Activated gamma-delta T cell (primary cell): ENCODE measurements at places on chromosomes 2 and 18.

GRCh38 chr2:105384861-105385260 lies 14.0 kb downstream of the FHL2 start:
- no peak for DNase-seq

- DNase-seq = no peak
Observed at GRCh38 chr2:156116113-156116512, 216.4 kb downstream of the NR4A2 start.

DNA sequence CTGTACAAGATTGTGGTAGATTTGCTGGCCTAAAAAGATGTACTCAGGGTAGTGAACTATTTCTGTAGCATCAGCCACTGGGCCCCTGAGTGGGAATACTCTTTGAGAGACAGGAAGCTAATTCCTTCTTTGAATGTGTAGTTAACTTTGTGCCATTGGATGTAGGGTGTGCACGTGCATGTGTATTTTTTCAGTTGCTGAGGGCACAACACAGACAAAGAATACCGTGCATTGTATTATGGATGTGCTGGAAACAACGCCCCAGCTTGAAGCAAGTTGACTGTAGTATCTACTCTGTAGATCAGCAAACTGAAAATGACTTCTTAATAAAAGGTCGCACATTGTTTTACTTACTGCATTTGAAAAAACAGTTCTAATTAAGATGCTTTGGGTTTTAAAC lies 14.1 kb downstream of the CRIM1 start:
- no peak for DNase-seq

GRCh38 chr2:174438146-174438886 lies 42.8 kb downstream of the SCRN3 start:
- no peak for DNase-seq

GRCh38 chr2:145359561-145359960 lies 839.6 kb upstream of the ZEB2 start:
- DNase-seq = no peak

DNA sequence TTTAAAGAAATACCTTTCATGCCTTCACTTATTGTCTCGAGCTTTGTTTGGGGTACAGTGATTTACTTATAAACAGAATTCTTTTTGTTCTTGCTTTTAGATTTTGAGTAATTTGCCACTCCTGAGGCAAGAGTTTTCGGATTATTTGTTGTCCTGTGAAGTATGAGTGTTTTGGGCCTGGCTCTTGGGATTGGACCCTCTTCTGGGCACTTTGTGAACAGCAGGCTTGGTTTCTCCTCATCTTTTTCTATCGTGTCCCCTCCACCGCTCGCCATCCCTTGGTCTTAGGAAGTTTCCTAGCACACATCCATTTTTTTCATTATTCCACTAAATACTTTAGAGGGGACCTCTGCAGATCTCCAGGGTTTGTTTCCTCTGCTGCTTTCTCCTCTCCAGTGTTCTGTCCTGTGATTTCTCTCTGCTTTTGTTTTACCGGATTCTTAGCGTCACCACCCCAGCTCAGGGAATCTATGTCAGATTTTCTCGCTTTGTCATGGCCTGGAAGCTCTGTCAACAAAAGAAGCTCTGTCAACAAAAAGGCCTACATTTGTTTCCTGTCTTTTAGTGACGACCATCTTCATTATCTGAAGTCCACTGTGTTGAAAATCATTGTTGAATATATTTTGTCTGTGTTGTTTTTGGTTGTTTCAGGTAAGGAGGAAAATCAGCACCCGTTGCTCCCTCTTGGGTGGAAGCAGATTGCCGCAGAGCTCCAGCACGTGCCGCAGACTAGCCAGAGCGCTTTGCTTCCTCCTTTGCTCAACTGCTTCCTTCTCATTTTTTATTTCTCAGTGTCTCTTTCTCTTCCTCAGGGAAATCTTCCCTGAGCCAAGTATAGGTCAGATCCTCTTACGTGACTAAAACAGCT lies 27.8 kb downstream of the ANKRD62 start:
- DNase-seq = no peak

DNA sequence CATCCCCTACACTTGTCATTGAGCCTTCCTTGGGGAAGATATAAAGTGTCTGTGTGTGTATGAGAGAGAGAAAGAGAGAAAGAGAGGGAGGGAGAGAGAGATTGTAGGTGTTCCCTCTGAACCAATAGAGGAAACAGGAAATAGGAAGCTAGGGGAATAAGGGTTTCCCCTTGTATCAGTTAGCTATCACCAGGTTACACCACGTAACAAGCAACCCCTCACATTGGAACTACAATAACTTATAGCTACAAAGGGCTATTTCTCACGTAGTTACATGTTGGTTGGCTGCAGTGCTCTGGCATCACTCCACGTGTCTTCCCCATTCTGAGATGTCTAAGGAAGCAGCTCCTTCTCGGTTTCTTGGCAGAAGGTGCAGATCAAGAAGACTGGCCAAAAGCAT lies 41.0 kb upstream of the ARL4C start:
- DNase-seq = no peak

DNA sequence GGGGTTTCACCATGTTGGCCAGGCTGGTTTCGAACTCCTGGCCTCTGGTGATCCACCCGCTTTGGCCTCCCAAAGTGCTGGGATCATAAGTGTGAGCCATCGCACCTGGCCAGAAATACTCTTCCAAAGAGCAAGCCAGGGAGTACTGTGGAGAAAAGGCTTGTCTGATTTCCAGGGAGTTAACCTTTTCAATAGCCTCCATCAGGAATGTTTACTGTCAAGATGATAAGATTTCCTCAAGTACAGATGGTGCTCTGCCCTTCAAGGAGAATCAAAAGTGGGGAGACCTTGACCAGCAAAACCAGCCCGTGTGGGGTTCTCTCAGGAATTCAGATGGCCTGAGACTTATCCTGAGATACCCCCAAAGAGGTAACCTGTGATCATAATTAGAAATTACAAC lies 237.2 kb downstream of the PRKCE start:
- no peak for DNase-seq

DNA sequence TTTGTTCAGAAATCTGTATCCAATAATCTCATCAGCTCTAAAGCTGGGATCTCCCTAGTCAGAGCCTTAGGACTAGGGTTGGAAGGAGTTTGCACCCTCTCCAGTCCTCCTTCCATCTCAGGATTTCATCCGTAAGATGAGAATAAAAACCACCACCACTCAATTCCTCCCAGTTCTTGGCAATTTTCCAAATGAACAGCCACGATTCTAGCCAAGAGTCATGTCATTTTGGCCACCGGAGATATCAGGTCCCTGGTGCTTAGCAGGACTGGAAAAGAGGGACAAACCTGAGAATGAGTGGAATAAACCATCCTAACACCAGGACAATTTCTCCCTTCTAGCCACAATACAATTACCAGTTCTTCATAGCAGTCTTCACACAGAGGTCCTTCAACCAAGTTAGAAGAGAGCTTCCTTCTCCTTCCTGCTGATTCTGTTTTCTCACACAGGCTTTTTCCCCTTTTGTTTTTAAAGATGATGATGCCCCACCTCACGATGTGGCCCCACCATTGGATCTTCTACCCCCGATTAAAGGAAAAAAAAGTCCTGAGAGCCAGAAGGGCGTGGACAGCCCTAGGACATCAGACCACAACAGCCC lies 36.2 kb downstream of the KIAA2012 start:
- no peak for DNase-seq

- no peak for DNase-seq
Observed at GRCh38 chr2:64277101-64277849, 133.1 kb upstream of the PELI1 start.

DNA sequence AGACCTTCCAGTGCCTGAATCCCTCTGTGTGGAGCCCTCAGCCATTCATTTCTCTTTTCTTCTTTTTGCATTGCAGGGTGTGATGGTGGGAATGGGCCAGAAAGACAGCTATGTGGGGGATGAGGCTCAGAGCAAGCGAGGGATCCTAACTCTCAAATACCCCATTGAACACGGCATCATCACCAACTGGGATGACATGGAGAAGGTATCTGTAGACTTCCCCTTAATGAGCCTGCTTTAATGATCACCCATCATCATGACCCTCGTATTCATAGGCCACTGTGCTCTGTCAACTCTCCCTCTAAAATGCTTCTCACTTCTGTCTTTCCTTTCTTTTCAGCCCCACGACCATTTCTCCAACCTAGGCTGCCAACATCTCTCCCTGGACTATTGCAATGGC lies 9.5 kb downstream of the ACTG2 start:
- no peak for DNase-seq

- DNase-seq = no peak
Observed at GRCh38 chr18:79980585-79980984, 7.8 kb downstream of the TXNL4A start.

GRCh38 chr2:153197402-153198386 lies 280.9 kb downstream of the RPRM start:
- no peak for DNase-seq

GRCh38 chr2:214737188-214737587 lies 72.3 kb downstream of the BARD1 start:
- DNase-seq = no peak

DNA sequence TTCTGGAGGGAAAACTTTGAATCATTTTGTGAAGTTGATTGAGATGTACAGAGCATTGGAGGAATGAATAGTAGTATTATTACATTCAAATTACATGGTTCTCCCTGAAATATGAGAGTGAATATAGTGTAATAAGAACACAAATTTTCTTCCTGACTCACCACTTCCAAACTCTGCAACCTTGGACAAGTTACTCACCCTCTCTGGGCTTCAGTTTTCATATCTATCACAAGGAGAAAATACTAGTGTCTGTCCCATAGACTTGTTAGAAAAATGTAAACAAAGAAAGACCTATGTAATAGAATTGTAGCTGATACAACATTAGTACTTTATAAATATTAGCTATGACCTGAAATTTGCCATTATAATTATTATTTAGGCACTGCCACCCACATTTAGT lies 150.8 kb downstream of the LRRTM1 start:
- no peak for DNase-seq

- no peak for DNase-seq
Observed at GRCh38 chr2:113253453-113253852, 25.3 kb downstream of the PAX8 start.

DNA sequence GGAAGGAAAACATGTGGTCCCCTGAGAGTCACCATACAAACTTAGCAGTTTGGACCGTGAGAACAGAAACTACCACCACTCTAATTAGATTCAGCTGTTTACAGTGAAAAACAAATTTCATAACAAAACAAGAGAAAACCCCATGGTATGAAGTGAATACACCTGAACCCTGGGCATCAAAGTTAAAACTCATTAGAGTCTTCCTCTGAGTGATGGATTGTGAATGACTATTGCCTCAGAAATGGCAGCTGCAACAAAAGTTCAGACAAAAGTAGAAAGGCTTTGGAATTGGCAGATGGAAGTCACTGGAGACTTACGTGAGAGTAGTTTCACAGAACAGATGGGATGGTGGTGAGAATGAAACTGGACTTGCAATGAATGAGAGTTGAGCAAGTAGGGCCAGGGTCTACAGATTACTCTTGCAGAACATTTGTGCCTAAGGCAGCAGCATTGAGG lies 98.0 kb downstream of the AAK1 start:
- DNase-seq = no peak

DNA sequence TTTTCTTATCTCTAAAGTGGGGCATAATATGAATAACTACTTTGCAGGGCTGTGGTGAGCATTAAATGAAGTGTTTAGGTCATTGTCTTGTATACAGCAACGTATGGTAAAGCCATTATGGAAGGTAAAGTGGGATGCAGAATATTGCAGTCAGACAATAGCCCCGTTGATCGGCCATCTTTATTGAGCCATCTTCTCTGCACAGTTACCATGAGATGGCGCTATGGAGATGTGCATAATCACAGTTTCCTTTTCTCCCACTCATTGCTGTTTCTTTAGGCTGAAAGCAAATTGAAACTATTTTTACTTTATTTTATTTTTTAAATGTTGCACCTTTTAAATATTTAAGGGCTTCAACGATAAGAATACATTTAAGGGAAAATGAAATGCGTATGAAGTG lies 108.9 kb downstream of the THSD7B start:
- no peak for DNase-seq

GRCh38 chr2:234496835-234497593 lies at the start of gene ARL4C:
Gene ARL4C (minus strand): TSS chr2:234497081. CDS start chr2:234496586, 495 bp downstream.
- DNase-seq = peak; percentile 75

DNA sequence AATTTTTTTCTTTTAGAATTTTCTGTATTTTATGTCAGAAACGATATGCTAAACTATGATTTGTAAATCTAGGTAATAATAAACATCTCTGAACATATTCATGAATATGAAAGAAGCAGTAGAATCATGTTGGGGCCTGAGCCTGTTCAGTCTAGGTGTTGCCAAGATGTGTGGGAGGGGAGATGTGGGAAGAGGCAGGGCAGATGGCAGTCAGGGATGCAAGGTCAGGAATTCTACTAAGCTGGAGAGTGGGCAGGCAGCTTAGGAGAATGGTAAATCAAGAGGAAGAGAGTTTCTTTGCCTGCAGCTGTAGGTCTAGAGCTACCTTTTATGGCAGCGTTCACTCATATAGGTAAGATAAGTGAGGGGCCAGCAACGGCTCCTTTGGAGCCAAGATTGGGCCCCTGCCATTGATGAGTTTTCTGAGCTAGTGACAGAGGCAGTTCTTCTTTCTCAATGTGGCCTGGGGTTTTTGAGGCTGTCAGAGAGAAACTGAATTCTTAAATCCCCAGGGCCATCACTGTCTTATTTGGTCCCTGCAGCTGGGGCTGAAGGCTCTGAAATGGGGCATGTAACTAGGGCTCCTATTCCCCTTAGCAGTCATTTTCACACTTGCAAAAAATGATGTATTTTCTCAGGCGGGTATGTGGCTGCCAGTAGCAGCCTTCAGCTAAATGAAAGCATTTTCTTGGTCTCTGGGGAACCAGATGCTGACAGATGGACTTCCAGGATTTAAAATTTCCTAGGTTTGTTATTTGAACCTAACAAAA lies 232.8 kb downstream of the PIK3C3 start:
- DNase-seq = no peak

- no peak for DNase-seq
Observed at GRCh38 chr2:239264838-239265651, 135.8 kb downstream of the HDAC4 start.

GRCh38 chr2:218799990-218800389 lies 18.0 kb downstream of the CYP27A1 start:
- no peak for DNase-seq

GRCh38 chr2:27150639-27151230 lies 1.9 kb downstream of the TCF23 start:
- no peak for DNase-seq

DNA sequence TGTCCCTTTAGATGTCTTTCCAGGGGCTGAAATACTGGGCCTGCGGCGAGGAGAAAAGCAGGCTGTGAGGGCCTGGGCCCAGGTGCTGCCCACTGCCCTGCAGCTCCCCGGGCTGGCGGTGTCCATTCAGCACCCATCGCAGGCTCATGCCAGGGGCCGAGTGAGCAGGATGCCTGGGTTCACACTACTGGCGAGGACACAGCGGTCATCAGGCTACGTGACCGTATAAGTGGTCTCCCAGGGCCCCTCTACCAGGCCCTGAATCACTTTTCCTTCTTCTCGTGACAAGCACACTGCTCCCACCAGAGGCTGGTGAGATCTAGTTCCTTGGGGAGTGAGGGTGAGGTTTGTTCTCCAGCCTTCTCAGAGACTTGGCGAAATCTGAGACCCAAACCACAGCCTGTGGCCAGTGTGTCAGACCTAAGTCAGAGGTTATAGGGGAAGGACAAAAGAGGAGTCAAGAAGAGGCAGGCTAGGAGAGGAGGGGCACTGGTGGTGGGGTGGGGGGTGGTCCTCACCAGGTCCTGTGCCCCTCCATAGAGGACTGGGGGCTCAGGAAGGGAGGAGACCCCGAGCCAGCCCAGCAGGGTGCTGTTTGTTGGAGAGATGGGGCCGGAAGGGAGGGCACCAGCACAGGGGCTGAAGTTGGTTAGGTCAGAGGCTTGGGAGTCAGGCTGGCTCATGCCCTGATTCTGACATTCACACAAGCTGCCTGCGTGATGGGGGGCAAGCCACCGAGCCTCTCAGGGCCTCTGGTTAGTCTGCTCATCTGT lies 6.6 kb upstream of the SEMA4C start:
- no peak for DNase-seq
